Gastroesophageal sphincter (tissue), 4 donors: ENCODE measurements at places on chromosomes 3 and 15. TPM values are rescaled to one million over a fixed set of nuclear protein-coding genes. Genes with fewer than 3 reads are reported as not detected.

- peak; percentile 84 for ATAC-seq
Observed at GRCh38 chr3:27326629-27327545, 42.3 kb downstream of the NEK10 start.

DNA sequence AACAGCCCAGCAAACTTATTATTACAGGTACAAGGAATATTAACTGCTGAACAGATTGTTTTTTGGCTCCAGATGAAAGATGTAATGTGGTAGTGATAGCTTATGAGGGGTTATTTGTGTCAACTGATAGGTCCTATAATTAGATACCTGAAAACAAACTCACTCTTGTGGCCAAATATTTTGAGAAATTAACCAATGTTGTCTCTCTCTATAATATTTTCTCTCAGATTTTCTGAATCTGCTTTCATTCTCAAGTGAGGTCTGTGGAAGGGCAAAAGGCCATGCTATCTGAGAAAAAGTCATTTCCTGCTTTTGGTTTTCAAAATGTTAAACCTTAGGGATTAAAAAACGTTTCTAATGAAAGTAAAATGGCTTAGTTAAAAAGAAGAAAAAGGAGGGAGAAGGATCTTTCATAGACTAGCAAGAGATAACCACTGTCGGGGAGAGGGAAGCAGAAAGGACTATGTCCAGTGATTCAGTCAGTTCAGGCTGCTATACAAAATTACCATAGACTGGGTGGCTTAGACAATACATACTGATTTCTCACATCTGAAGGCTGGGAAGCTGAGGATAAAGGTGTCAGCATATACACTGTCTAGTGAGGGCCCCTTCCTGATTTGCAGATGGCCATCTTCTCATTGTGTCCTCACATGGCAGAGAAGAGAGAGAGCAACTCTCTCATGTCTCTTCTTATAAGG is 277.5 kb upstream of the P2RY1 start:
- ATAC-seq: no peak

GRCh38 chr15:74399511-74400312 is 32.3 kb upstream of the CYP11A1 start:
- no peak for ATAC-seq

DNA sequence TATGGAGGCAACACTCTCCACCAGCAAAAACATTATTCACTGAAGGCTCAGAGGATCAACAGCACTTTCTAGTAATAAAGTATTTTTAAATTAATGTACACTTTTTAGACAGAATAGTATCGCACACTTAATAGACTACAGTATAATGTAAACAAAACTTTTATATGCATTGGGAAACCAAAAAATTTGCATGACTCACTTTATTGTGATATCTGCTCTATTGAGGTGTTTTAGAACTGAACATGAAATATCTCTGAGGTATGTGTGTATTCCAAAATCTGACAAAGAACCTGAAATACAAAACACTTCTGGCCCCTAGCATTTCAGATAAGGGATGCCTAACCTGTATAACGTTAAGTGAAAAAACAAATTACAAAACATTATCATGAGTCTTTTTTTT is 99.7 kb downstream of the PRICKLE2 start:
- ATAC-seq: no peak

- ATAC-seq: no peak
Observed at GRCh38 chr15:66621491-66622467, 56.0 kb upstream of the LCTL start.

Gene LXN
- 23.6 TPM for total RNA-seq

Gene RAB6B
- total RNA-seq: 16.1 TPM
